ENCODE measurements at places on chromosomes 7 and 10. TPM values are rescaled to one million over a fixed set of nuclear protein-coding genes. Genes with fewer than 3 reads are reported as not detected.

GRCh38 chr7:137302081-137302480 lies 41.5 kb downstream of the PTN start:
- H3K36me3 ChIP-seq = no peaks in the 10 kb centered on the region
- DNase-seq = no peak
- no peaks in the 10 kb centered on the region for H3K27me3 ChIP-seq
- H3K4me1 ChIP-seq = no peaks in the 10 kb centered on the region

DNA sequence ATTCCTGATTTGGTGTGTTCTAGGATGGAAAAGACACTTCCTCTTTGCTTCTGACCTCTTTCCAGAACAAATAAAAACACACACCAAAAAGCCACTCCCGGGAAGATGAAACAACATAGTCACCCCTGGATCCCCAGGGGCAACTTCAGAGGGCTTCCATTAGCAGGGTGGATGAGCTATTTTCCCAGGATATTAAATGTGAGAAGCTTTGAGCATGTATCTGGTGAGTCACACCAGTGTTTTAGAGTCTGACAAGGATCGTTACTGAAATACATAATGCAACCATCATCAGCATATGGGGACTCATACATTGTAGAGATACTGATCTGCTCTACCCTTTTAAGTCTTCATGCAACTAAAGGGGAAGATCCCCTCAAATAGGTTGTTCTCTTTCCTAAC lies 115.5 kb upstream of the ZNF438 start:
- H3K4me1 ChIP-seq = peaks cover 4% of the 10 kb centered on the region
- H3K27ac ChIP-seq = no peak overlapping the region
- DNase-seq = no peak
- no peak overlapping the region for H3K4me3 ChIP-seq
- H3K27me3 ChIP-seq = no peaks in the 10 kb centered on the region
- no peaks in the 10 kb centered on the region for H3K36me3 ChIP-seq

- no peak for DNase-seq
- H3K27me3 ChIP-seq = no peaks in the 10 kb centered on the region
- H3K27ac ChIP-seq = peak overlapping the region; percentile 1
- peaks cover 4% of the 10 kb centered on the region for H3K36me3 ChIP-seq
- no peak overlapping the region for H3K4me3 ChIP-seq
These were observed 20.7 kb upstream of the ZRANB1 start for GRCh38 chr10:124921261-124921660.

- H3K4me3 ChIP-seq = no peak overlapping the region
- no peak overlapping the region for H3K27ac ChIP-seq
- H3K27me3 ChIP-seq = no peaks in the 10 kb centered on the region
- DNase-seq = no peak
- H3K36me3 ChIP-seq = no peaks in the 10 kb centered on the region
These were observed 9.4 kb downstream of the SCRN1 start for GRCh38 chr7:29980151-29980550.

DNA sequence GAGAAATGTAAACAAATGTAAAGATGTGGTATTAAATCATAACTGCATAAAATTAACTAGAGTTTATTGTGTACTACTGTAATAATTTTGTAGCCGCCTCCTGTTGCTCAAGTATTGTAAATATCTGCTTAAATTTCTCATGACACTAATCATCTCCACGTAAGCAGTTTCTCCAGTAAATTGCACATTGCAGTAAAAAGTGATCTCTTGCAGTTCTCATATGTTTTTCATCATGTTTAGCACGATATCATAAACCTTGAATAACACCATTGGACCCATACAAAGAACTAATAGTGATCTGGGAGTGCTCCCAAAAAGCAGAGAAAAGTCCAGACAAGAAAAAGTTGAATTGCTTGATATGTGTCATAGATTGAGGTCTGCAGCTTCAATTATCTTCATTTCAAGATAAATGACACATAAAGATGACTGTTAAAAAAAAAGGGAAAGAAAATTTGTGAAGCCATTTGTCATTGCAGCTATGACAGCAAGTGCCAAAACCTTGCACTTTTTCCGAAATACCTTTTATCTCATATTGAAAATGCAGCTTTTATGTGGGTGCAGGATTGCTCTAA lies 15.3 kb downstream of the LIPA start:
- no peaks in the 10 kb centered on the region for H3K27me3 ChIP-seq
- H3K4me3 ChIP-seq = no peak overlapping the region
- DNase-seq = no peak

The EIF4H gene
- total RNA-seq = 201 TPM

GRCh38 chr10:22314852-22315251 lies 1.3 kb upstream of the COMMD3 start:
- H3K4me1 ChIP-seq = no peaks in the 10 kb centered on the region
- no peaks in the 10 kb centered on the region for H3K27me3 ChIP-seq
- no peak for DNase-seq
- no peak overlapping the region for H3K4me3 ChIP-seq
- H3K36me3 ChIP-seq = no peaks in the 10 kb centered on the region

The INSIG1 gene
- 77.9 TPM for total RNA-seq

The OR13A1 gene
- total RNA-seq = not detected

GRCh38 chr10:110751850-110752249 lies 107.7 kb downstream of the RBM20 start:
- no peaks in the 10 kb centered on the region for H3K4me1 ChIP-seq
- no peaks in the 10 kb centered on the region for H3K27me3 ChIP-seq
- no peak for DNase-seq
- no peak overlapping the region for H3K27ac ChIP-seq

All from sigmoid colon (tissue), 7 donors.